Astrocyte of the spinal cord (primary cell): ENCODE measurements at places on chromosomes 13 and 19.

DNA sequence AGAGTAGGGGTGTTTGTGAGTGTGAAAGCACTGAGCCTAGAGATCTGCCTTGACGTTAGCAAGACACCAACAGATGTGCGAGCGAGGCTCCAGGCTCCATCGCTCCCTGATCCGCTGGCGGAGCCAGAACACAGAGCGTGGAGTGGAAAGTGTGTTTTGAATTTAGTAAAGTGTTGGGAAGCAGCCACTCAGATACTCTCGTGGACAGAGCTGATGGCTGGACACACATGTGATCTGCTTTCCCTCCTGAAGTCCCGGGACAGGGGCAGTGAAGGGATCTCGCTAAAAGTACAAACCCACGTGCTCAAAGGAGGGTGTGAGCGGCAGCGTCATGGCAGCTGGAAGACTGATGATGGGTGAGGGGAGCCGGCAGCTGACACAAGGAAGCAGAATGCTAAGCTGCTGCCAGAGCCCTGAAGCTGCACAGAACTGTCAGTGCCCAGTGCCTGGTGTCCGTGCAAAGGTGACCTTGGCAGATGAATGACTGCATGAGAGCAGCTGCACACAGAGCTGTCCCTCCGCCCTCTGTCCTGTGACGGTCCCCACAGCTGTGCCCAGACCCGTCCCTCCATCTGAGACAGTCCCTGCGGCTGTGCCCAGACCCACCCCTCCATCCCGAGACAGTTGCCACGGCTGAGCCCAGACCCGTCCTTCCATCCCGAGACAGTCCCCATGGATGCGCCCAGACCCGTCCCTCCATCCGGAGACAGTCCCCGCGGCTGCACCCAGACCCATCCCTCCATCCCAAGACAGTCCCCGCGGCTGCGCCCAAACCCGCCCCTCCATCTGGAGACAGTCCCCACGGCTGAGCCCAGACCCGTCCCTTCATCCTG, 29.6 kb upstream of the TMEM255B start:
- DNase-seq, result no peak

- no peak for DNase-seq
Measured at GRCh38 chr19:3785938-3786824, at the start of gene MATK. Gene MATK (minus strand): TSS chr19:3786381. CDS start chr19:3785135, 1,246 bp downstream.

- no peak for DNase-seq
Measured at GRCh38 chr19:12331211-12331941, 2.1 kb downstream of the ZNF563 start.

GRCh38 chr19:42224940-42225717, 5.0 kb downstream of the ZNF526 start:
- DNase-seq, result no peak
